Stimulated activated naive CD4-positive, alpha-beta T cell (primary cell): ENCODE measurements at places on chromosomes 2 and 18.

DNA sequence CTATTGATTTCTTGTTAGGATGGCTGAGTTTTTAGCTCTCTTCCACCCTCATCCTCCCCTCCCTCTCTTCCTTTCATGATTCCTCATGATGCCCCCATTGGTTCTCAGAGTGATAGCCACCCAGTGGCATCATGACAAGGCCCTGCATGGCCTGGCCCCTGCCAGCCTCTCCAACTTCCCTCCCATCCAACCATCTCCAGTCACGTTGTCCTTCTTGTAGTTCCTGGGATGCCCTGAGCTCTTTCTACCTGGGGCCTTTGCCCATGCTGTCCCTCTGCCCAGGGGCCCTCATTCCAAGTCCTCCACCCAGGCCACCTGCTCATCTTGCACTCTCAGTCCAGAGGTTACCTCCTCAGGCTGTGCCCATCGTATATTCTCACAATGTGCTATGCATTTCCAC, 247.5 kb downstream of the TFCP2L1 start:
- no peak for DNase-seq

GRCh38 chr18:40962784-40963183, 992.2 kb upstream of the PIK3C3 start:
- no peak for DNase-seq

- DNase-seq = no peak
Observed at GRCh38 chr2:147110317-147110716, 734.5 kb upstream of the ACVR2A start.

GRCh38 chr2:15675456-15676195, 84.0 kb downstream of the DDX1 start:
- no peak for DNase-seq

GRCh38 chr2:74762789-74763188, 71.1 kb upstream of the HK2 start:
- DNase-seq = no peak

DNA sequence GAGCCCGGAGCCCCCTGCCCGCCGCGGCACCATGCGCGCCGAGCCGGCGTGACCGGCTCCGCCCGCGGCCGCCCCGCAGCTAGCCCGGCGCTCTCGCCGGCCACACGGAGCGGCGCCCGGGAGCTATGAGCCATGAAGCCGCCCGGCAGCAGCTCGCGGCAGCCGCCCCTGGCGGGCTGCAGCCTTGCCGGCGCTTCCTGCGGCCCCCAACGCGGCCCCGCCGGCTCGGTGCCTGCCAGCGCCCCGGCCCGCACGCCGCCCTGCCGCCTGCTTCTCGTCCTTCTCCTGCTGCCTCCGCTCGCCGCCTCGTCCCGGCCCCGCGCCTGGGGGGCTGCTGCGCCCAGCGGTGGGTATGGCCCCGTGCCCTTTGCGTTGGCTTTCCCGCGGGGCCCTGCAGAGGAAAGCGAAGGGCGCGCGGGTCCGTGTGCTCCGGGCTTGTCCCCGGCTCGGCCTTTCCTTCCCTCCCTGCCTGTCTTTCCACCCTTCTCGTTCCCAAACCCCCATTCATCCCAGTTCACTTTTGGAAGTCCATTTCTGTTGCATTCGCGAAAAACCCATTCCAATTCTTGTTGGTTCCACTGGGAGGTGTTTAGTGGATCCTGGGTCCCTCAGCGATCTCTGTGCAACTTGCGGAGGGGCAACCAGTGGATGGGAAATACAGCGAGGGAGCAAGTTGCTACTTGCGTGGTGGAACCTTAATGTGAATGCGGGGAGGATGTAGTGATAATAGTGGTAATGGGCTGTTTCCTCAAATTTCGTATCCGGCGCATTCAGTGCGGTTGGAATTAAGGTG, 599 bp downstream of the ADAM23 start:
- peak; percentile 18 for DNase-seq

DNA sequence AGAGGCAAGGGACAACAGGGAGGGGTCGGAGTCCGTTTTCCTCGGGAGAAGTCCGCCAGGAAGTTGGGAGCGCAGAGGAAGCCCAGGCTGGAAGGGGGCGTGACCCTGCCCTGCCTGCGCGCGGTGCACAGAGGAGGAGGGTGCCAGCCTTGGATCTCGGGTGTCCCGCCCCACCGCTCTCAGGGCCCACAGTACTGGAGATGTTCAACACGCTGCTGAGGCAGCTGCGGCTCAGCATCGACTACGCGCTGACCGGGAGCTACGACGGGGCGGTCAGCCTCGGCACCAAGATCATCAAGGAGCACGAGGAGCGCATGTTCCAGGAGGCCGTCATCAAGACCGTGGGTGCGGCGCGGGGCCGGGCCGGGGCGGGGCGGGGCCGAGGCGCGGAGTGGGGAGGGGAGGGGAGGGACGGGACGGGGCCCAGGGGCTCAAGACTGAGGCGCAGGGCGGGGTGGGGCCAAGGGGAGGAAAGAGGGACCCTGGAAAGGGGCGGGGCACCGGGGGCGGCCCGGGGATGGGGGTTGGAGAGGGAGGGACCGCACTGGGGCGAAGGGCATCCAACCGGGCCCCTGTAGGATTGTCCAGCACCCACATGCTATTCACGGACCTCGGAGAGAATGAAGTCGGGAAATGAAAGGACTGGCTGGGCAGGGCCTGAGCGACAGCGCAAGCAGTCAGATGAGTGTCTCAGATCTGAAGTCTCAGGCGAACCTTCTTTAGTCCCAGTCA, 36.6 kb downstream of the POMC start:
- DNase-seq = no peak

DNA sequence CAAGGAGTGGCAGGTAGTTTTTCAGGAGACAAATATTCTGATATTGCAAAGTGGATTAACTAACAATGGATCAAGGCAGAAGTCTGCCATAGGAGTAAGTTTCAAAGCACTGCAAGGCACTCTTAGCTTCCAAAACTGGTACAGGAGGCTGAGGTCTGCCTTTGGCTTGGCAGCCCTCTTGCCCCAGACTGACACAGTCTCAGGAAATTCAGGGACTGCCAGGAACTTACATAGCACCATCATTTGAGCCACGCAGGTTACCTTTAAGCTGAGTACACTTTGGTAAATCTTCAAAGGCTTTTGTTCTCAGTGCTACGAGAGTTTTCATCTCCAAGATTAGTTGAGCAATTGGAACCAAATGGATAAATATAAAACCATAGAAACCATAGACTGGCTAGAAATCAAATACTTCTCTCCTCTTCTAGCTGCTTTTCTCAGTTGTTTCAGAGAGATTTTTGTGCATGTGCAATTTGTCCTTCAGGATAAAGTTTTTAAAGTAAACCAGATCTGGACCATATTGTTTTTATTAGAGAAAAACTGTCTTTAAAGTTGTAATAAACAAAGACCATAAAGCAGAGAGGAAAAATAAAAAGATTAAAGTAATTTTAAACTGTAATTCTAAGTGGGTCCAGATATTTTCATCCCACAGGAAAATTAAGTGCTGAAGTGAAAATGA, 18.8 kb downstream of the ANKRD29 start:
- no peak for DNase-seq

GRCh38 chr2:237864940-237865622, 5.7 kb downstream of the RAMP1 start:
- DNase-seq = no peak

DNA sequence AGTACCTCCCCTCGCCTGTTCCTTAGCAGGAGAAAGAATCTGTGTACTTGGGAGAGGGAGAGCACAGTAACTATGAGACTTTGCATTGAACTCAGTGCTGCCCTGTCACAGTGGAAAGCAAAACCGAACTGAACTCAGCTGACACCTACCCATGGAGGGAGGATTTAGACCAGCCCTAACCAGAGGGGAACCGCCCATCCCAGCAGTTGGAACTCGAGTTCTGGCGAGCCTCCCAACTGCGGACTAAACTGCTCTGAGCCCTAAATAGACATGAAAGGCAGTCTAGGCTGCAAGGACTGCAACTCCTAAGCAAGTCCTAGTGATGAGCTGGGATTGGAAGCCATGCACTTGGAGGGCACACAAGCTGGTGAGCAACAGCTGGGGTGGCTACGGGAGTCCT, 110.4 kb downstream of the GRB14 start:
- DNase-seq = no peak

DNA sequence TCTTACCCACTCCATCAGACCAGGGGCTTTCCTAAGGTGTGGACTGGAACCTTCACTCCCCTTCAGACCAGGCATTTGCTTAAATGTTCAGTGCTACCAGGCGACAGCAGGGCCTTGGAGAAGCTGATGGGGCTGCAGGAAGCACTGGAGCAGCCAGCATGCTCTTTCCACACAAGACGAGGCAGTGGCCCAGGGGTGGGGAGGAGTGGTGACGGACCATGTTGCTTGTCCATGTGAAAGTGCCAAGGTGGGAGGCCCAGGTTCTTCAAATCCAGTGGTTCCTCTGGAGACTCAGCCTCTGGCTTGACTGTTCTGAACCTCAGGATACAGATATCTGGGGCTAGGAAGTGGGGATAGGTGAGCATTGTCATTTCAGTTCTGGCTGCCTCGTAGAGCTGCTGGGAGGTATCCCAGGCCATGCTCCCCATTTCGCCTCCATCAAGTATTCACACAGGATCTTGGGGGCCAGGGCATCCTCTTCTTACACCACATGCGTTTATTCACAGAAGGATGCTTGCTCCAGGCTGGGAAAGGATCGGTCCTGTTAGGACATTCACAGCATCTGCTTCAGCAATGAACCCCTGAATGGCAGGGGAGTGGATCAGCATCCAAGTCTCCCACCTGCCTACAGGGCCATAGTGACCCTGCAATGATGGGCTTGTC, 62.2 kb downstream of the SFXN5 start:
- no peak for DNase-seq

- DNase-seq = no peak
Observed at GRCh38 chr2:68403199-68403644, 38.1 kb downstream of the PLEK start.

GRCh38 chr18:79856119-79857007, 58.6 kb downstream of the KCNG2 start:
- no peak for DNase-seq

GRCh38 chr18:66325251-66325650, 278.6 kb downstream of the CDH19 start:
- DNase-seq = no peak

DNA sequence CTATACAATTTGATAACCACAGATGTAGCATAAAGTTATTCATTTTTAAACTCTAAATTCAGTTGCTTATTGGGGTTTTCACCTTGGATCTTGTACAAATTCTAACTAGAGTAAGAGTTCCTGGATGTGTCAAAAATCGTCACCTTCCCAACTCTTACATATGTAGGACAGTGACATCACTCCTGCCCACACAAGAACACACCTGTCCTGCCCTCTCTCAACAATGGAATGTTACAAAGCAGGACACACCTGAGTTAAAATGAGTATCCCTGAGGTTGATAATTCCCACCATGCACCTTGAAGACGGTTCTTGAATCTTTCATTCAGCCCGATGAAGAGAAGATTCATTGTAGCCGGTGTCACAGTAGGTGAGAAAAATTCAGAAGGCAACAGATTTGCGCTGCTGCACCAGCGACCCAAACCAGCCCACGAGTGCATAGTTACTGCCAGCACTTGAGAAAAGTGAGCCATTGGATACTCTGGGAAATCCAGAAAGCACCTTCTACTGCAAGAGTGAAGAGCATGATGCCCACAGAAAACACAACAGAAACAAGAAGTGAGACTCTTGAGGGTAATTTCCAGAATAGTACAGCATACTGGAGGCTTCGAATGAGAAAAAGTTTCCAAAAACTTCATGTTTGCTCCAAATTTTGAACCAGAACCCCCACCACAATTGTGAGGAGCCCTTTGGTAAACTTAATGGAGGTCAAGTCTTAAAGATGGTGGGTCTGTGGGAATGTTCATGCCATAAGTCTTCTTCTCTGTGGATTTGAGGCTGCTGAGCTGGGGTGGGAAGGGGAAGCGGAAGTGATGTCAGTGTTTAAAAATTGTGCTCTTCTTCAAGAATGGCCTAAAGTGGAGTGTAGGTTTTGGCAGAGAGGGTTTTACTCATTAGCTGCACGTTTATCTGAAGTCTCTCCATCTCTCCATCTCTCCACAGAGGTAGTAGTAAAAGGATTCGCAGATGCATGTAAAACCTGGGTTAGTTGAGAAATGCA, 34.7 kb upstream of the ADAM23 start:
- DNase-seq = no peak

DNA sequence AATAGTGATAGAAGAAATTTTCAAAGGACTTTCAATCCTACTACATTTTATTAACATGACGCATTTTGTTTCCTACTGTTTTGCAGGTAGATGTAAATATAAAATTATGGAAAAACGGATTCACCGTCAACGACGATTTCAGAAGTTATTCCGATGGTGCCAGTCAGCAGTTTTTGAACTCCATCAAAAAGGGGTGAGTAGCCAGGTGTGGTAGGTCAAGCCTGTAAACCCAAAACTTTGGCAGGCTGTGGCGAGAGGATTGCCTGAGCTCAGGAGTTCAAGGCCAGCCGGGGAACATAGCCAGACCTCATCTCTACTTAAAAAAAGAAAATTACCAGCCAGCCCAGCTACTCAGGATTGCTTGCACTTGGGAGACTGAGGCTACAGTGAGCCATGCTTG, 33.0 kb upstream of the MFSD2B start:
- DNase-seq = no peak

GRCh38 chr2:221346411-221346810, 225.7 kb downstream of the EPHA4 start:
- DNase-seq = no peak

DNA sequence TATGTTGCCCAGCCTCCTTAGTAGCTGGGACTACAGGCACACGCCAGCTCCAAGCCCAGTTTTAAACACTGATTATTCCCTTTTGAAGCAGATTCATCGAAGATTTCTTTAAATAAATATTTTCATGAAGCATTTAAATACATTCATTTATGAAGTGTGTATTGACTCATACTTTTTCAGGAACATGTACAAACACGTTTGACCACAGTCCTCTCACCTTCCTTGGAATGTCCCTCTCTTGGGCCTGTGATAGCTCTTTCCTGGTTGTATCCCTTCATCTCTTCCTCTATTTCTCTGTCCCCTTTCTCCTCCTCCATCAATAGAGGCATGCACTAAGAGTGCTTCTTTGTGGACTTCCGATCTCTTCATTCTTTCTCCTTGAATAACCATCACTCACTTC, 2.5 kb downstream of the PSTPIP2 start:
- no peak for DNase-seq

- DNase-seq = no peak
Observed at GRCh38 chr2:27494944-27495554, at the start of gene FNDC4. Gene FNDC4, minus strand, starts transcription at chr2:27495200. Its CDS starts 521 bp downstream, at chr2:27494679.

- DNase-seq = no peak
Observed at GRCh38 chr2:175518206-175518605, 336.7 kb upstream of the ATP5MC3 start.

DNA sequence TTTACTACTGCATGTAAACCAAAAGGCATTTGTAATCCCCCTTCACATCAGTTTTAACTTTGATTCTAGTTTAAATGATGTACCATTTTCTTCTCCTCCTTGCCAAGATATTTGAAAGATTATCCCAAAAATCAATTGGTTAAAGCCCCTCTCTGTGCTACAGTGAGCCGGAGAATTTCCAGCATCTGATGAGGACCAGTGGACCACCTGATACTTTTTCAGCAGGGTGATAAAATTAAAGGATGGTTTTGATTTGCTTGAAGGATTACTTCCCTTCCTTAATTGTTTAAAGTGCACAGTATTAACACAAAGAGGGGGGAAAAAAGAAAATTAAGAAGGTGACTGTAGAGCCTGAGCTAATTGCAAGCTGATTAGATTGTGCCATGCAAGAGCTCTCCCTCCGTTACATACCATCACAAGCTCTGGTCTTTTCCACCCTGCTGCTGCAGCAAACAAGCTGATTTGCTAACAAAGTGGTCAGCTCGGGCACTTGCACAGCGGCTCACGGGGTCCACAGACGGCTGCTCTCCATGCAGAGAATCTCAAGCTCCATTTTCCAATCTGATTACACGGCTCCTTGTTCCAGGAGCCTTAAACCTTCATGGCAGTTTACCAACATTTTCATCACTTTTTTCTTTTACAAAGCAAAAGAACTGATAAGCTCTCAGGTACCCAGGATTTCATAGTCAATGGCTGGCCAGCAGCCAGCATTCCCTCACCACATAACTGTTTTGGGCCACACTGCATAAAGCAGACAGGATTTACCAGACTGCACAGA, 22.1 kb downstream of the FIGN start:
- DNase-seq = no peak
